NCI-H187 (cell line): ENCODE measurements at places on chromosomes 3 and 15.

DNA sequence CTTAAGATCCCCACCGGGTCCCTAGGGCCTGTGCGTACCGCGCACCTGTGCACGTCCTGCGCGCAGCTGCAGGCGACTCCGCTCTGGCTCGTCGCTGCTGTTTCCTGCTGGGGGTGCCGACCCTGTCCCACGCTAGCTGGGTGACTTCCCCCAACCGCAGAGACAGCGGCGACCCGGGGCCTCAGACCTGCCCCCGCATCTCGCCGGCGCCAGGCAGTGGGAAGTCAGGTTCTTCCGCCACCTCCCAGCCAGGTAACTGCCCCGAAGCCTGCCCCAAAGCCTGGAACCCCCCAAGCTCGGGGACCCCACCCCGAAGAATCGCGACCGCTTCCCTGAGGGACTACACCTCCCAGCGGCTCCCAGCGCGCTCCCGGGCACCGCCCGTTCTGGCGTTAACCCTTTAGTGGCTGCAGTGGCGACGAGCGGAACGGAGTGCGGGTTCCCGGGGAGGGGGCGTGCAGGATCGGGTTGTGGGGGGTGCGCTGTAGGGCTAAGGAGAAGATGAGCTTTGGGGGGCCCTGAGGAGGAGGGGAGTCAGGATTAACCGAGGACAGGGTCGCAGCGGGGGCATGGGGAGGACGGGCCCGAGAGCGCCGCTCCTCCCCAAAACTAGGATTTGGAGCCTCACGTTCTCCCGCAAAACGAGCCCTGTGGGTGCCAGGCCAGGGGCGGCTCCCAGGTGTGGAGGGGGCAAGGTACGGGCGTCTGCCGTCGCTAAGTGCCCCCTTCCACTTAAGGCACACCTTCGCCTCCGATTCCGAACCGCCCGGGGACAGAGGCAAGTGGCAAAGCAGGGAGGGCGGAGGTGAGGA, 589 bp downstream of the NEIL1 start:
- no peak for DNase-seq

DNA sequence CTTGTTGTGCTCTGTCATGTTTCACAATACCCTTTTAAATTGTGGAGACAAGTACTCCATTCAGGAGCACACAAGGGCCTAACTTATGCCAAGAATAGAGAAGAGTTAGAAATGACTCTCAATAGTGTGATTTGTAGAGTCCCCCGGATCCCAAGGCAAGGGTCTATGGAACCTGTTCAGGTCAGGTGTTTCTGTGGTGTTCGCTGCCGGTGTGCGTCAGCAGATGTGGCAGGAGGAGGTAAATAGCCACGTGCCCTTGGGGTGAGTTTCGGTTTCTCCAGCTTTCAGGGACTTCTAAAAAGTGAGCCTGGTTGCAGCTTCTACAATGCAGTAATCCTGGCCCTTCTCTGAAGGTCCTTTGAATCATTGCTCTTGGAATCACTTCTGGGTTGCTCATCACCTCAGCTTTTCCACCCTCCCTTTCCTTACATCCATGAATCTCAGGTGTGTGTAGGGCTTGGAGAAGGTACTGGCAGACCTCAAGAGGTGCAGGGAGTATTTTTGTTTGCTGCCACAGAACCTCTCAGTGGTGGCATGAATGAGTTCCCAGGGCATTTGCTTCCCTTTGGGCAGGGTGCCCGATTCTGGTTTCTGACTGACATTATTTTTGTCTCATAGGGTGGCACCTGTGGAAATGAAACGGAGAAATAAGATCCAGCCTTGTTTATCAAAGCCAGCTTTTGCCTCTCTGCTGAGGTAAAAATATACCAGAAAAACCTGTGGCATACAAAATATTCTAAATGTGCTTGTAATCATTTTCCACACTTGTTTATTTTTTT, 7.3 kb downstream of the ST3GAL6 start:
- peak; percentile 25 for DNase-seq

DNA sequence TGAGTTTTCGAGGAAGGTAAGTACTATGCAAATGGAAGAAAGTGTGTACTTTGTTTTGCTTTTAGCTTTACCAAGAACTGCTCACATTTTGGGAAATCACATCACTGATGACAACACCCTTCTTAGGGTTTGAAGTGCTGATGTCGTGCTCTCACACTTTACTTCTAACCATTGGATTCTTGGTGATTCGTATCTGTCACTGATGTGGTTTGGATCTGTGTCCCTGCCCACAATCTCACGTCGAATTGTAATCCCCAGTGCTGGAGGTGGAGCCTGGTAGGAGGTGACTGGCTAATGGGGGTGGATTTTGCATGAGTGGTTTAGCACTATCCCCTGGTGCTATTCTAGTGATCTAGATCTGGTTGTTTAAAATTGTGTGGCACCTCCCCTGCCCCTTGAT, 75.4 kb upstream of the RGMA start:
- DNase-seq = no peak

DNA sequence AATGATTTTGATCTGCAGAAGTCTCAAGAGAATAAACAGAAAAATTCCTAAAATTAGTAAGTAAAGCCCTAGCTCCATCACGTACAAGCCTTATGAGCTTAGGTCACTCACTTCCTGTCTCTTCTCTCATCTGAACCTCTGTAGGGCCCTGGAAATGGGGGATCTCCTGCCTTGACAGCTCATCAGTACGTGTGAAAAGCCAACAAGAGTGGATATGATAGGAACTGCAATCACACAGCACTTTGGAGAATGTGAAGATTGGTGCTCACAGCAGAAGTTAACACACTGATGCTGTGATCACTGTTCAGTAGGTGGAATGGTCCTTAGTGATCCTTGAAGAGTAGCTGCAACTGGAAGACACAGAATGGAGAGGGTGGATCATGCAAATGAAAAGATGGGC, 27.8 kb upstream of the ALDH1L1 start:
- DNase-seq = no peak

GRCh38 chr3:120741837-120742197, 499 bp downstream of the RABL3 start:
- DNase-seq = peak; percentile 35

DNA sequence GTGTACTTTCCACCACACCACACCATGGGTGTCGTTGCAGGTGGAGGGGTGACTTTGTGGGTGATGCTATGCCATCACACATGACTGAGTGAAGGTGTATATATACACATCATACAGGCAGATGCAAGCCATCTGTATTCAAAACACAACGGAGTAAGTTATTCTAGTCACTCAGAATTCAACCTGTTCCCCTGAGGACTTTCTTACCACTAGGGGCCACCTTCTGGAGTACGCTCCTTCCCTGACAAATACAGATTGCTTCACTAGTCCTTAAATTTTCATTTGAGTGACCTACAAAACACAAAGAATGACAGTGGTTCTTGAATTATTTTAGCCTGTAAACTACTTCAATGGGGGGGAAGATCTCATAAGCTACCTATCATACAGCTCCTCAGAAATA, 52.8 kb upstream of the NTRK3 start:
- DNase-seq = no peak

DNA sequence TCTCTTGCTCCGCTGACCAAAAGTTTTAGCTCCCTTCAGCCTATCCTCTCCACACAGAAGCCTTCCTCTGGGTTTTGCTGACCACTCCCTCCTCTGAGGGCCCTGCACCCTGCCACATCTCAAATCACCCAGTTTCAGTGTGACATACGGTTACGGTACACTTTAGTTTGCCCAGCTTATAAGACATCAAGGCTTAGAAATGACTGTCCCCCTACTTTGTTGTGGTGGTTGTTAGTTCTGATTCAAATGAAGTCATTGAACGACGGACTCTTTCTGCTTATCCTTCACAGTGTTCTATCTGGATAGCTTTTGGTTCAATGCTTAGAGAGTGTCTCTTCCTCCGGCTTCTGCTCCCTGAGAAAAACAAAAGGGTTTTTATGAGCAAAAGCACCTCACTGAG, 68.0 kb upstream of the NDUFB4 start:
- no peak for DNase-seq

GRCh38 chr3:177426106-177426877, 229.0 kb upstream of the TBL1XR1 start:
- DNase-seq = no peak

DNA sequence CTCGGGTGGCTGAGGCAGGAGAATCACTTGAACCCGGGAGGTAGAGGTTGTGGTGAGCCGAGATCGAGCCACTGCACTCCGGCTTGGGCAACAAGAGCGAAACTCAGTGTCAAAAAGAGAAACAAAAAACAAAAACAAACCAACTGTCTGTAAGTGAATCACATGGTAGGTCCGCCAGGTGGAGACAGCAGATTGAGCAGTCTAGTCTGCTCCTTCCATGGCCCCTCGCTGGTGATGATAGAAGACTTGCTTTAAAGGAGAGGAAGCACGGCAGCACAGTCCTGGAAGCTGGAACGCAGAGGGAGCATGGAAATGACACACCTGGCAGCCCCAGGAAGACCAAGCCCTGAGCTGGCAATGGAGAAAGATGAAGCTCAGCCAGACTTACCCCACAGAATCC, 31.4 kb upstream of the MGLL start:
- DNase-seq = no peak

- DNase-seq = no peak
Observed at GRCh38 chr3:76497636-76498035, 542.3 kb upstream of the ROBO2 start.

GRCh38 chr3:106485802-106486201, 617.0 kb upstream of the CBLB start:
- no peak for DNase-seq

- no peak for DNase-seq
Observed at GRCh38 chr3:46707601-46708011, 6.4 kb downstream of the TMIE start.
